Effector memory CD4-positive, alpha-beta T cell (primary cell): ENCODE measurements at places on chromosomes 13 and 19.

DNA sequence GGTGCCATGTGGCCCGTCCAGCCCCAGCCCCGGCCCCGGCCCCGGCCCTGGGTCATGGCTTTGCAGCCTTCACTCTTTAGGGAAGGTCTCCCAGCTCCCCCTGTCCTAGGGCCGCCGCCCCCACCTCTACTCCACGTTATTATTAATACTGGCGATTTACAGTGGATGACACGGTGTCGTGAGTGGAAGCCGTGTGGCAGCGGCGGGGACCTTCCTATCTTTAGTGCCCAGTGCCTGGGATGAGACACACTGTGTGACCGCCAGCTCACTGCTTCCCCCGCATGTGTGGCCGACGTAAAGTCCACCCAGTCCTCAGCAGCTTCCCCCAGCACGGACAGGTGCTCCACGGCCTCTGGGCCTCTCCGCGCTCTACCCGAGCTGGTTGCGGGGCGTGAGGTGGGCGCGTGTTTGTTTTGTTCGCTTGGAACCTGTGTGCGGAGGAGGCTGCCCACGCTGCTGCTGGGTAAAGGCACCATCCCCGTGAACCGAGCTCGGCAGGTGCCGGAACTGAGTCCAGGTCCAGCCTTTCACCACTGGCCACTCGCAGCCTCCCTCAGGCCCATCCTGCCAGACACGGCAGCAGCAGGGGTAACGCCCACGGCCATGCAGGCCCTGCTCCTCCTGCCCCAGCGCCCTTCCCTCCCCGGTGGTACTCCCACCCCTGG lies 70.9 kb upstream of the MCF2L start:
- DNase-seq = no peak

DNA sequence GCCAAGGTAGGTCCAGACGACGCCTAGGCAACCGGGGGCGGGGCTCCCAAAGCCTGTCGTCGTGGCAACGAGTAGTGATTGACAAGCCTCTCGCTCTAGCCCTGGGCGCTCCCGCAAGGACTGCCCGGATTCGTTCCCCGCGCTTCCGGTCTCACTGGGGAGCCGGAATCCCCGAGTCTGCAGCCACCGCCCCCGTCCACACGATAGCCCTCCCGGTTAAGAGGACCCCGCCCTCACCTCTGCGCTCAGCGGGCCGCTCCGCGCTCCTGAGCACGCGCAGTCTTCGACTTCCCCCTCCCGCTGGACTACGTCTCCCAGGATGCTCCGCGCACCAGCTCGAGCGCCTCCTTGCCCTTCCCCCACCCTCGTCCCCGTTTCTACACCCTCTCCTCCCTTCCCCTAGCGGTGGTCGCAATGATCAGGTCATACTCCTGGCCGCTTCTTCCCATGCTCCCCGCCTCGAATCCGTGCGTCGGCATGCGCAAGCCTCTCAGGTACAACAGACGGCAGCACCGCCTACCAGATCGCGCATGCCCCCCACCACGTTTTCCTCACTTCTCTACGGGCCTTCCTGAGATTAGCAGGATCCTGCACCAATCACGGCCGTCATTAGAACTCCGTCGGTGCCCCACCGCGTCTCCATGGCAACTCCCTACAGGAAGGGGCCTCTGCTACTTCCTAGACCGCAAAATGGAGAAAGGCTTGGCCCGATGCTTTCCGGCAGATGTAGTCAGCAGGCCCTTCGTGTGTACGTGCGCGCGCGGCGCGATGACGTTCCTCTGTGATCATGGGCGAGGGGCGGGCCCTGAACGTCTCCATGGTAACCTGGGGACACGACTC lies at the start of gene MZF1:
TSS of gene MZF1 (minus strand) at position 518 of the 840 bp plus-strand sequence. CDS start 1,946 bp downstream, outside the sequence.
- peak; percentile 100 for DNase-seq

GRCh38 chr13:77579959-77580358 lies 44.5 kb downstream of the SCEL start:
- no peak for DNase-seq

- no peak for DNase-seq
Observed at GRCh38 chr13:20492641-20493040, 33.0 kb downstream of the CRYL1 start.

DNA sequence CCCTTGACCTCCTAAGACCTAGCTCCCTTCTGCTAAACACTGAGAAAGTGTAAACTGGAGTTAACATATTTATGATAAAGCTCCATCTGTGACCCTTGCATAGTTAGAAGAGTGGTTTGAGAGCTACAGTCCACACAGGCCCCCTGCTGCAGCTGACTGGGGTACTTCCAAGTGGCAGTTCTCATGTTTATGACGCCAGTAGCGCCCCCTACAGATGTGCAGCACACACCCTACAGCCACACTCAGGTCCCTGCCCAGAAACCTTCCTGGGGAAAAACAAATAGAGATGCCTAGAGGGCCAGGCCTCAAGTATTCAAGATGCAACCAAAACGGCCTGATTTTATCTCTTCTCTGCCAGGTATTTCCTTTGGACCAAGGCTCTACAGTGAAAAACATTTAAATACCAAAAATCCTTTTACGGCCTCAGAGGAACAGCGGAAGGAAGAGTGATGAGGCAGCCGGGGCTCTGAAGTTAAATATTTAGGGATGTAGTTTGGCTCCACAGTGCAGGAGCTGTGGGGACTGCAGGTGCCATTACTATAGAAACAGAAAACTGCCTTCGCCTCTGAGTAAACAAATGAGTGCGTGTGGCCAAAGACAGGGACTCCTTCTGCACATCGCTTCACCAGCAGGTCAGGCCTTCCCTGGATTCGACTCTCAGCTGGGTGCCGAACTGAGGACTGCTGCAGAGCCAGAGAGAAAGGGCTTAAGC lies 553.1 kb downstream of the EFNB2 start:
- DNase-seq = no peak

GRCh38 chr13:78602561-78603239 lies 652 bp downstream of the POU4F1 start:
- DNase-seq = no peak

- DNase-seq = no peak
Observed at GRCh38 chr19:29497241-29497640, 28.6 kb upstream of the VSTM2B start.

GRCh38 chr19:51025809-51026553 lies 435 bp downstream of the KLK11 start:
- no peak for DNase-seq

DNA sequence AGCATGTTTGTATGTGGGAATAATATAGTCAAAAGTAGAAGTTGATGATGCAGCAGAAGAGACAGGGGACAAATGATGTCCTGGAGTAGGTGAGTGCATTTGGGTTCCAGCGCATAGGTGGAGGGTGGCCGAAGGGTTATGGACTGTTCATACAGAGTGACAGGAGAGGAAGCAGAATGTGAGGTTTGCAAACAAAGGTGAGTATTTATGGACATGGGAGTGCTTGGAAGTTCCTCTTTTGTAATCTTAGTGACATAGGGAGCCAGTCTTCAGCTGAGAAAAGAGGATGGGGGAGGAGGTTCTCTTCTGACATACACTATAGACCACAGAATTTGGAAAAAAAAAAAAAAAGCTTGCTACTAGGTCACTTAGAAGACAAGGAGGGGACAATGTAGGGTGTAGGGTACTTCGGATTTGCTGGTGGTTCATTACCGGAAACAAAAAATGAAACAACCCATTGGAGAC lies 331.6 kb downstream of the DLEU7 start:
- no peak for DNase-seq

DNA sequence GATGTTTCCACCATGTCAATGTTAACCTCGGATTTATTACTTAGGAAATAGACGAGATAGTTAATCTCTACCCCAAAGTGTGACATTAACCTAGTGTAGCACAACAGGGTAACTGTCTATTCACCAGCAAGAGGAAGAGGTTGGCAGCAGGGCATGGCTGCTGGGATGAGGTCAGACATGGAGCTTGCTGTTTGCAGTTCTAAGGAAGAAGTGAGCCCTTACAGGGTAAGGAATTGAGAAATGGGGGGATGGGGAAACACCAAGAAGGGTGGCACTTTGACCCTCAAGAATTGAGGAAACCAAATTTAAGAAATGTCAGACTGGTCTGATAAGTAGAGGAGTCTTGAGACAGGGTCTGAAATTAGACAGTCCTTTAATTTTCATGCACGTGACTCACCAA lies 62.4 kb downstream of the MBD3L2B start:
- no peak for DNase-seq

DNA sequence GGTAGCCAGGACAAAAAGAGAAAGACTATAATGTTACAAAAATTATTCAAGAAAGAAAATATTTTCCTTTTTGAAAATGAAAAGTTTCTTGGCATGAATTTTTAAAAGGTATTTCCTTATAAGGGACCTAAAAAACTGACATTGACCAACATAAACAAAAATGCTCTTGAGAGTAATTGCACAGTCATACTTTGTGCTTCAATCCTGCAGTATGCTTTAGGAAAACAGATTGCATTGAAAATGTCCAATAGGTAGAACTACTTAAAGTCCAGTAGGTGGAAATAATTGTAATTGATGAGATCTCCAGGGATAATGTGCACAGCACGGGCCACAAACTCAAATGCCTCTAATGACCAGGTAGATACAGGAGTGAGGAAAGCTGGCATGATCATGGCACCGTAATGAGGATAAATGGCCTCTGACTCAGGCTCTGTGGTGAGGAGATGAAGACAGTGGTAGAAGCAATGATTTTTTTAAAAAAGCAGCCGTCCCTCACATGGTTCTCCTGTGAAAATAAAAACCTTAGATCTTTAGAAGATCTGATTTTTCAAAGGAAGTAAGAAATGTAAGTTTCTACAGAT lies 278.0 kb downstream of the ITGBL1 start:
- no peak for DNase-seq

GRCh38 chr19:28067882-28068281 lies 1145.1 kb downstream of the UQCRFS1 start:
- DNase-seq = no peak

DNA sequence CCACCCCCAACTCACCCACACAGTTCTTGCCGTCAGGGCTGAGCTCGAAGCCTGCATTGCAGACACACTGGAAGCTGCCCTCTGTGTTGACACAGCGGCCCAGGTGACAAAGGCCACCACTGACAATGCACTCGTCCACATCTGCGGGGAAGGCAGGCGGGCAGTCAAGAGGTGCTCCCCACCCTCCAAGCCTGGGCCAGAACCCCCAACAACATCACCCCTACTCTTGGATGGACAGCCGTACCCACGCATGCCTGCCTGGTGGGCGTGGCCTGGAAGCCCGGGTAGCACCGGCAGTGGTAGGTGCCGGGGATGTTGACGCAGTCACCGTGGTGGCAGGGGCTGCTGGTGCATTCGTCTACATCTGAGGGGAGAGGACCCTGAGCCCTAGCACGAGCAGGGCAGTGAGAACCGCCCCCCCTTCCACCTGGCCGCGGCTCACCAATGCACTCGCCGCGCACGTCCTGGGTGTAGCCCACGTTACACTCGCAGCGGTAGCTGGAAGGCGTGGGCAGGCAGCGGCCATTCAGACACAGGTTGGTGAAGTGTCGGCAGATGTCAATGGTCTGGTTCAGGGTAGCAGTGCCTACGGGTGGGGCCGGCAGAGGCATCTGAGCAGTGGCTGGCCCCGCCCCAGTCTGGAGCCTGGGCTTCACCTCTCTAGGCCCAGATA lies 13.3 kb downstream of the FBN3 start:
- DNase-seq = no peak

GRCh38 chr19:46186101-46186716 lies 38.2 kb downstream of the IGFL2 start:
- no peak for DNase-seq

GRCh38 chr13:27921421-27921960 lies 1.7 kb downstream of the PDX1 start:
- no peak for DNase-seq

GRCh38 chr19:31976775-31977536 lies 368.5 kb upstream of the ZNF507 start:
- DNase-seq = no peak

- no peak for DNase-seq
Observed at GRCh38 chr13:74771964-74772363, 637.8 kb upstream of the KLF12 start.

DNA sequence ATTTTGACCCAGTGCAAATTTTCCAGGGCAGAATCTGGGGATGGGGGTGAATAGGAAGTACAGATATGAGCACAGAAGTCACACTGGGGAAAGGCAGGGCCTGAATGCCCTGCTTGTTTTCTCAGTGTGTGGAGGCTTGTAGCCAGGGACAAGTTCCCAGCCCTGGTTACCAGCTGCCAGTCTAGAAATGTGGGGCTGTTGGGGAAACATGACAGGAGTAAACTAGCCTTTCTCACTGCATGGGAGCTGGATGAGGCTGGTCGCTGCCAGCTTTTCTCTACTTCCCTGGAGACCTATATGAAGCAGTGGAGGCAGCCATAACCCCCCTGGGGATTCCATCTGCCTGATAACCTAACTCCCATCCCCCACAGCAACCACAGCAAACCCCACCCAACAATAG lies 2267.7 kb downstream of the PCDH9 start:
- DNase-seq = no peak

DNA sequence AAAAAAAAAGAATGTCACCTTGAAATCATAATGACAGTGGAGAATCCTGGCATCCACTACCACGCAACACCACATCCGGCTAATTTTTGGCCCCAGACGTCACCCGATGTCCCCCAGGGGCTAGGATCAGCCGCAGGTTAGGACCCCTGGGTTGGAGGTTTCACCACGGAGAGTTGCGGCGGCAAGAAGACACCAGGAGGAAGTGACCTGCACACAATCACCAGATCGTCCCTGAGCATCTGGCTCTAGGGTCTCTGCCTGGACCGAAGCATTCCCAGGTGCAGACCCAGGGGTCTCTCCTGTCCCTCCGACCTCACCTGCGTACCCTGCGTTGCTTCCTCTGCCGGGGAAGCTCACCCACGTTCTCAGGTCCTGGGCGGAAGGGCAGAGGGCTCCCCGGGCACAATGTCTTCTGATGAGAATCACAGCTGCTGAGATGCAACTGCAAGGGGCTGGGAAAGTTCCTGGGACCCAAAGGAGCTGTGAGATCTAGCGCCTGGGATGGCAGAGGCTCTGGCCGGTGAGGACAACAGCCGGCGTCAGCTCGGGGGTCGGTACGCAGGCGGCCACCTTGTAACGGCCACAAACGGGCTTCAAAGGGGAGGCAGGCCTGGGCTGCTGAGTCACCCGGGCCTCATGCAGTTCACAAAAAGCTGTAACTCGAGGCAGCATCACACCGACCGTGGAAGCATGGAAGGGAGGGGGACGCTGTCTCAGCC lies 111.2 kb downstream of the GADD45B start:
- DNase-seq = no peak

DNA sequence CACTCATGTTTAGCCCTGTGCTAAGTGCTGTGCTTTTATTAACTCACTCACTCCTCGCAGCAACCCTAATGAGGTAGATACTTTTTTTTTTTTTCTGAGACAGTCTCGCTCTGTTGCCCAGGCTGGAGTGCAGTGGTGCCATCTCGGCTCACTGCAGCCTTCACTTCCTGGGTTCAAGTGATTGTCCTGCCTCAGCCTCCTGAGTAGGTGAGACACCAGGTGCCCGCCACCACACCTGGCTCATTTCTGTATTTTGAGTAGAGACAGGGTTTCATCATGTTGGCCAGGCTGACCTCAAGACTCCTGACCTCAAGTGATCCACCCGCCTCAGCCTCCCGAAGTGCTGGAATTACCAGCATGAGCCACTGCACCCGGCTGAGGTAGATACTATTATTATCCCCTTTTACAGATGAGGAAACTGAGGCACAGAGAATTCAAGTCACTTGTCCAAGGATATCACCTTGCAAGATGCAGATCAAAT lies 2.5 kb downstream of the ITPKC start:
- DNase-seq = no peak

- no peak for DNase-seq
Observed at GRCh38 chr13:42981317-42981716, 10.7 kb downstream of the EPSTI1 start.
